ENCODE measurements at places on chromosomes 12 and 14. TPM values are rescaled to one million over a fixed set of nuclear protein-coding genes. Genes with fewer than 3 reads are reported as not detected.

Gene KRT78
- total RNA-seq: not detected

Gene MYO1H
- total RNA-seq: 0.09 TPM

Gene KCNA1
- total RNA-seq: 15.8 TPM

Gene ZFHX2
- total RNA-seq: 4.2 TPM

Measured in cerebellum (tissue), 4 donors.